AG04450 (cell line): ENCODE measurements at places on chromosomes 2 and 18.

DNA sequence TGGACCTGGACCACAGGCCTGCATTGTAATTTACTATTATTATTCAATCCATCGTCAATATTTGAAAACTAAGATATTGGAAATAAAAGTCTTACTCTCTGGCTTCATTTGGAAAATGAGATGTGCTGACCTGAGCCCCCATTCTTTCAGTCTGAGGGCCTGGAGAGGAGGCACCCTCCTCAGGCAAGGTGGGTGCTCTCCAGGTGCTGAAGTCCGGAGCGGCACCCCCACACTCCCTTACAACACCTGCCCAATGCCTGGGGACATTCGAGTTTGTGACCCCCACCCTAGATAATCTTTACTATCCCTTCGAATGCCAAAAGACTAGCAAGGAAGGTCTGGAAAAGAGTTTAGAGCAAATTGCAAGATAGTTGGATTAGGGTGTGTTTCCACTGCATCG, 133.3 kb downstream of the EN1 start:
- no peak for DNase-seq

GRCh38 chr2:196174404-196174803, 3.0 kb upstream of the STK17B start:
- DNase-seq, result no peak

DNA sequence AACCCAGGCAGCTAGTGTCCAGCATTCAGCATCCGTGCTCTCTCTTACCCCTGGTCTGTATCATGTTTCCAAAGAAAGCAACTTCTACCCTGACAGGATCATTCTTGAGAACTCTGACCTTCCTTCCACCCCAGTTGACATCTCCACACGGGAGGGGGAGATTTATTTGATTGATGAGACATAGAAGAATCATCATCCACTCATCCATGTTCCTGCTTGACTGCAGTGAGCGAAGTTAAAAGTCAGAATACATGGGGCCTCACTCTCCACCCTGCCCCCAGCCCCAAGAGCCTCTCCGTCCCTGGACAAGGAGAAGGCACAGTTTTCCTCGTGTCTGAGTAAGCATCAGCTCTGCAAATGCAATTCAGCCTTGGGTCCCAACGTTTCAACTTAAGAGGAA, 356.0 kb upstream of the TNP1 start:
- DNase-seq, result no peak

- no peak for DNase-seq
Observed at GRCh38 chr2:153408710-153409385, 69.7 kb downstream of the RPRM start.

GRCh38 chr2:64762301-64762997, 108.7 kb upstream of the SERTAD2 start:
- no peak for DNase-seq

GRCh38 chr2:226661789-226662545, 137.7 kb downstream of the IRS1 start:
- DNase-seq, result peak; percentile 80

- DNase-seq, result no peak
Observed at GRCh38 chr18:78727057-78727739, 252.4 kb upstream of the SALL3 start.

DNA sequence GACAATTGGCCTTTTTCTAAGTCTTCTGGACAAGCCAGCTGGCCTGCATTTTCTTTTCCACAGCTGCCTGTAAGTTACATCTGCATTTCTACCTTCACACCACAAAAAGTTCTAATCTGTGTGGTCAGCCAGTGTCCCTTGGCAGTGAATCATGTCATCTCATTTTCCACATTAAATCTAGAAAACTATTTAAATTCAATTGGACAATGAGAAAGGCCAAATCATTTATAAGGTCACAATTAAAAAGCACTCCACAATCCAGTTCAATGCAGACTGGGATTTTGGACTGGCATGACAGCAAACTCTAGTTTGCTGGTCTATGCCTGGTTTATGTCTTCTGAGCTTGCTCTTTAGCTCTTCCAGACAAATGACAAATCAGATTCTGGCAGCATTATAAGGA, 494.2 kb upstream of the SPHKAP start:
- no peak for DNase-seq

DNA sequence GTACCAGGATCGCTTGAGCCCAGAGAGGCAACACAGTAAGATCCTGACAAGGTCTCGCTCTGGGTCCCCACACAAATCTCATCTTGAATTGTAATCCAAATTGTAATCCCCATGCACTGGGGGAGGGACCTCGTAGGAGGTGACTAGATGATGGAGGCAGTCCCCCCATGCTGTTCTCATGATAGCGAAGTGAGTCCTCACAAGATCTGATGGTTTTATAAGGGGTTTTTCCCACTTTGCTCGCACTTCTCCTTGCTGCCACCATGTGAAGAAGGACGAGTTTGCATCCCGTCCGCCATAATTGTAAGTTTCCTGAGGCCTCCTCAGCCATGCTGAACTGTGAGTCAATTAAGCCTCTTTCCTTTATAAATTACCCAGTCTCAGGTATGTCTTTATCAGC, 46.0 kb upstream of the SERTAD2 start:
- no peak for DNase-seq

DNA sequence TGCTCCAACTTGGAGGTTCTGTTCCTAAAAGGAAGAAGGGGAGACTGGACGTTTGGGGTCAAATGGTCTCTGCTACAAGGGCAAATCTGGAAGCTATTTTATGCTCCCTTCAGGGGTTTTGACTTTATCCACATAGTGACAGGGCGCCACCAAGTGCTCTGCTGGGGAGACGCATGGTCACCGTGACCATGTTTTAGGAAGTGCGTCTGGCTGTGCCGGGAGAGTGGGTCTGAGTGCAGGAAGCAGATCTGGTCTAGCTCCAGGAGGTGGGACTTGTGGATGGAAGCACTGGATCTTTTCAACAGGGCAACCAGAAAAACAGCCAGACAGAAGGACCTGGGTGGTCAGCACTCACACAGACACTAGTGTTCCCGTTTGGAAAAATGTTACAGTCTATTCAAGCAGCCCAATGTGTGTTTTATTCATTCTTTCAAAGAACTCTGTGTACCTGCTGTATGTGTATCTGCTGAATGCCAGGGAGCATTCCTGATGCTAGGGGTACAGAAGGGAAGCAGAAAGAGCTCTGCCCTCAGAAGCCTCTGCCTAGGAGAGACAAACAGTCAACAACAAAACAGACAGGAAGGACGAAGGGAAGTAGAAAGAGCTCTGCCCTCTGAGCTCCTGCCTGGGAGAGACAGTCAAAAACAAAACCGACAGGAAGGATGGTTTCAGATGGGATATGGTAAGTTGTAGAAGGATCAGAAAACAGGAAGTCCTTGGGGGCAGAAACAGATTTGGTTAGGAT, 14.3 kb downstream of the IMPA2 start:
- peak; percentile 48 for DNase-seq

- no peak for DNase-seq
Observed at GRCh38 chr2:211302676-211303075, 746.3 kb downstream of the CPS1 start.

GRCh38 chr2:205769495-205769850, 87.2 kb downstream of the NRP2 start:
- DNase-seq, result peak; percentile 78

- DNase-seq, result no peak
Observed at GRCh38 chr2:101741775-101742520, 44.4 kb downstream of the MAP4K4 start.

- DNase-seq, result no peak
Observed at GRCh38 chr2:223062396-223062795, 10.4 kb downstream of the KCNE4 start.

DNA sequence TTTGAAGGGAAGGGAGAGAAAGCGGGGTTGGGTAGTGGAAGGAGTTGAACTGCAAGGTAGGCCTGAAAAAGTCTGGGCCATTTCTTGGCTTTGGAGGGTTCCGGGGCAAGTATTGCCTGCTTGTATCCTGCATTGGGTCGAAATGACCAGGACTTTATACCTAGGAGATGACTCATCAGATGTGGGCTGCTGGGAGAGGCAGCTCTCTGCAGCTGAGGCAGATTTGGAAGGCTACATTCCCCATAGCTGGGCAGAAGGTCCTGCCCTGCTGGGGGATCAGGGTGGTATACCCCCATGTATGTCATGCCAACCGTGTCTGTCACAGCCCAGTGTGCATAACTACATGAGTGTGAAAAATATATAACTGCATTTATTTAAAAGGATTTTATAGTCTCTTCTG, 171.8 kb upstream of the SPRED2 start:
- DNase-seq, result no peak

- no peak for DNase-seq
Observed at GRCh38 chr18:49934457-49934856, 121.1 kb upstream of the ACAA2 start.

DNA sequence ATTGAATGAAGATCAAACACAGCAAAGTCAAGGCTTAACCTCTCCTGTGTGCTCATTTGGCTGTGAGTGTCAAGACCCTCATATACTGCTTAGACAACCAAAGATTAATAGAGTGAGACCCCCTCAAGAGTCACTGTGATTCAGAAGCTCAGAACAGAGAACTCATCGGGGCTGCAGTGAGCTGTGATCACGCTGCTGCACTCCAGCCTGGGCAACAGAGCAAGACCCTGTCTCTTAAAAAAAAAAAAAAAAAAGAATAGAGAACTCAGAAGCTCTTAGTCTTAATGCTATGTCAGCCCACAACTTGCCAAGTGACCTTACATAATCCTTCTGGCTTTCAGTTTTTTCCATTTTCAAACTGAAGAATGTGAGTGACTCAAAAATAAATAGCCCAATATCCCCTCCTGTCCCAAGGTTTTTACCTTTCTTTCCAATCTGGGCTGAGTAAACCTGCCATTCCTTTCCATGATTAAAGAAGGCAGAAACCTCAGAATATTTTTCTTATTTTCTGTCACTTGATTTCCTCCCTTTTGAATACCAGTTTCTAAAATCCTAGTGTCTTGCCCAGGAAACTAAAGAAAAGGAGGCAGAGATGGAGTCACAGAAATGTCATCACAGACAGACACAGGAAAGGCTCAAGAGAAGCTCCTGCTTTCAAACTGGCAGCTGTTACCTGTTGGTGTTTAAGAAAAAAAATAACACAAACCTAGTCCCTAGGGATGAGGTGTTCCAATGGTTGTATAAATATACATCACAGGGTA, 102.4 kb downstream of the CACNB4 start:
- no peak for DNase-seq

GRCh38 chr2:155310589-155310988, 612.1 kb downstream of the KCNJ3 start:
- DNase-seq, result no peak

GRCh38 chr2:53609551-53609950, 158.1 kb upstream of the CHAC2 start:
- no peak for DNase-seq

DNA sequence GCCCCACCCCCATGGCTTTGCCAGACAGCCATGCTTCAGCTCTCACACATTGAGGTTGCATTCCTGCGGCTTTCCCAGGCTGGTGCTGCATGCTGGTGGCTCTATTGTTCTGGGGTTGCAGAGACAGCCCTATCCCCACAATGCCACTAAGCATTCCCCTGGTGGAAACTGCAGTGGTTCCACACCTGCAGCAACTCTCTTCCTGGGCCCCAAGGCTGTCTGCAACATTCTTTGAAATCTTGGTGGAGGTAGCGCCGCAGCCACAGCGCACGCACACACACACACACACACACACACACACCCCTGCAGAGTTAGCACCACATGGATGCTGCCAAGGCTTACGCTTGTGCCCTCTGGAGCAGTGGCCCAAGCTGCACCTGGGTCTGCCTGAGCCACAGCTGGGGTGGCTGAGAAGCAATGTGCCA, 21.4 kb downstream of the SFXN5 start:
- no peak for DNase-seq

GRCh38 chr2:75063906-75064305, 105.5 kb downstream of the POLE4 start:
- no peak for DNase-seq

- peak; percentile 44 for DNase-seq
Observed at GRCh38 chr18:75210274-75211001, at the start of gene TSHZ1. Gene TSHZ1, plus strand, starts transcription at chr18:75210797. Its CDS starts 1,080 bp downstream, at chr18:75211877.

GRCh38 chr18:38941711-38942561, 1376.3 kb upstream of the CELF4 start:
- no peak for DNase-seq

GRCh38 chr2:180385601-180386201, 378.6 kb upstream of the CWC22 start:
- DNase-seq, result peak; percentile 53
